DND-41 (cell line): ENCODE measurements at places on chromosomes 1 and 21.

GRCh38 chr21:39384674-39385298 is 35.9 kb upstream of the HMGN1 start:
- no peak for DNase-seq

DNA sequence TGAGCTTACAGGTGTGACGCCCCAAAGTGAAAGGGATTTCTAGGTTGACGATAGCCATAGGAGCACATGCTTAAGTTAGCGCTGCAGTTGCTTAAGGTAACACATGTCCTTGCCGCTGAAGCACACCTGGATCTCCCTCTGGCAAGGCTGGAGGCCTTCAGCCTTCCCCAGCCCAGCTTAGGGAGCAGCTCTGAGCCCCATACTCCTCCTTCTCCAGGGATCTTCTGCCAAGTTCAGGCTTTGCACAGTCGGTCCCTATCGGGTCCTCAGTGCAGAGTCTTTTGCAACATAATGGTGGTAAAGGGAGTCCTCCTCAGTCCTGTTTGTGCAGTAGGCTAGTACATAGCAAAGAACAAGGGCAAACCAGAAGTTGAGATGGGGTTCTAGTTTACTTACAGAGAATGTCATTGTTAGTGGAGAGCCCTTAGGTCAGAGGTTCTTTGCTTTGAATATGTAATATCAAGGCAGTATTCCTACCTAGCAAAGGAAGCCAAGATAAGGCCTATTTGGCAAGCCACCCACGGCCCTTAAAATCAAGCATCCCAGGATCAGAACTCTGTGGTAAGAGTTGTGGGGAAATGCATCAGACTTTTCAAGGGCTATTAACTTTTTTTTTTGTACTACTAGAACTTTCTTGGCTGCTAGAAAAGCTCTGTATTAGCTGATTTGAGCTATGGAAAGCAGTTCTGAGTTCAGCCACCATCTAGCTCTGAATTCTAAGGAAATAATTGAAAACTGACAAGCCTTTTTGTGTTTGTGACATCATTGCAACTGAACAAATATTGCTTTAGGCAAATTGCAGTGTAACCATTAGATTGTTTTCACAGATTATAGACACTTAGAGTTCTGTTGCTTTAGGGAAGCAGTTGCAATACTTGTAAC is 1.4 kb downstream of the EVA1C start:
- DNase-seq: no peak

DNA sequence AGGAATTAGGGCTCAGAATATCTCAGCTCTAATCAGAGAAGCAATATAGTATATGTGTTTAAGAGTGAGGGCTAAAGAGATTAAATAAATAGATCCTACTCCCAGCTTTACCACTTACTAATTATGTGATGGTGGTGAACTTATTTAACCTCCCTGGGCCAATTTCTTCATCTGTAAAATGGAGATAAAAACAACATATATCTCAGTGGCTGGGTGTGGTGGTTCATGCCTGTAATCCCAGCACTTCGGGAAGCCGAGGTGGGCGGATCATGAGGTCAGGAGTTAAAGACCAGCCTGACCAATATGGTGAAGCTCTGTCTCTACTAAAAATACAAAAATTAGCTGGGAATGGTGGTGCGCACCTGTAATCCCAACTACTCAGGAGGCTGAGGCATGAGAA is 135.2 kb downstream of the SLC44A5 start:
- DNase-seq: no peak

GRCh38 chr21:40803101-40803500 is 43.9 kb downstream of the DSCAM start:
- DNase-seq: no peak

DNA sequence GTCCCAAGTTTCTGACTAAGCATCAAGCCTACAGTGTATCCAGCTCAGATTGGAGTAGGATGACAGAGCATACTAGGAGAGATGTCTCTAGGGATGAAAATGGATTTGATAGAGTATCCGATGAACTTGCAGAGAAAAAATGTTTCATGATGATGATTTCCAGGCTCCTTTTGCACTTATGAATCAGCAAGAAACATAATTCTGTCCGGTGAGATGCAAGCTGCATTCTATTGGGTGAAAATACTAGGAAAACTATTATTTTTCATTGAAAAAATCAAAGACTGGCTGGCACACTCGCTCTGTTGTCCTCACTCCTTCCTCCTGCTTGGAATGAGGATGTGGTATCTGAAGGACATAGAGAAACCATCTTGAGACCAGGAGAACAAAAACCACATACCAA is 35.4 kb upstream of the RAB3GAP2 start:
- DNase-seq: no peak

DNA sequence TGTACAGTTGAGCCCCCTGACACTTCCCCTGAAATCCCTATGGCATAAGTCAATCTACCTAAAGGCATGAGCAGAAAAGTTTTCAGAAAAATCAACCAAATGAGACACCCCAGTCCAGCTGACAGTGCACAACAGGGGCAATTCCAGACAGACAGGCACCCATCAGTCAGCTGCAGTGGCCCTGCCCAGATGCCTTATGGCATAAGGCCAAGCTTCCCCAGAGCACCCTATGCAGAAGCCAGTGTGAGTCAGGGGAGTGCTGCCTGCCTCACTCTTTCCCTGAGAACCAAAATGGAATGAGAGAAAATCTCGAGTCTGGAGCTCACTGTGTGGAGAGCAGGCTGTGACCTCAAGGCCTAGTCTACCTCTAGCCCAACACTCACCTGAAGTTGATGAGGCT is 38.1 kb downstream of the MRAP start:
- no peak for DNase-seq

- no peak for DNase-seq
Observed at GRCh38 chr1:17765444-17766411, 10.6 kb downstream of the ACTL8 start.

GRCh38 chr1:167227934-167228378 is 7.3 kb downstream of the POU2F1 start:
- DNase-seq: no peak

DNA sequence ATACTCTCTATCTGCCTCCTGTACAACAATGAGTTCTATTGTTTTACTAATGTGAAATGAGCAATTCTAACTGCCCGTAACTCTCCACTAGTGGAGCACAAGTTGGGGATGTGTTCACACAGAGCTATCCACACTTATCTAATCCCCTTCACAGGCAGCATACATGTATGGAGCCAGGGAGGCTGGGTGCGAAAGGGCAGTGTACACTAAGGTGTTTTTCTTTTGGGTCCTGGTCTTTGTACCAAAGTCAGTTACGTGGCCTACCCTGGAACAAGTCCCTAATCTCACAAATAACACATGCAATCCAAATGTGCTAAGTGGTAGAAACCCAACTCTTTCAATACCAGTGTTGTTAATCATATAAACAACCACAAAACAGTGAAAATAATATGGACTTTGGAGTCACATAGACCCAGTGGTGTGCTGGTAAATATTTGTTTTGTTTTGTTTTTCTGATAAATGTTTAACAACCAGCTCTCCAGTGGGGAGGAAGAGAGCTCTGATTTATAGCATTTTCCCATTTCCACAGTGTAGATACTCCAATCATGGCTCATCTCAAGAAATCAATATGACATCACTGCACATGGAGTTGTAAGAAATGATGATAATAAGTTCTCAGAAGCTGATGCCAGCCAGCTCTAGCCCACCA is 319.9 kb upstream of the DUSP10 start:
- no peak for DNase-seq

DNA sequence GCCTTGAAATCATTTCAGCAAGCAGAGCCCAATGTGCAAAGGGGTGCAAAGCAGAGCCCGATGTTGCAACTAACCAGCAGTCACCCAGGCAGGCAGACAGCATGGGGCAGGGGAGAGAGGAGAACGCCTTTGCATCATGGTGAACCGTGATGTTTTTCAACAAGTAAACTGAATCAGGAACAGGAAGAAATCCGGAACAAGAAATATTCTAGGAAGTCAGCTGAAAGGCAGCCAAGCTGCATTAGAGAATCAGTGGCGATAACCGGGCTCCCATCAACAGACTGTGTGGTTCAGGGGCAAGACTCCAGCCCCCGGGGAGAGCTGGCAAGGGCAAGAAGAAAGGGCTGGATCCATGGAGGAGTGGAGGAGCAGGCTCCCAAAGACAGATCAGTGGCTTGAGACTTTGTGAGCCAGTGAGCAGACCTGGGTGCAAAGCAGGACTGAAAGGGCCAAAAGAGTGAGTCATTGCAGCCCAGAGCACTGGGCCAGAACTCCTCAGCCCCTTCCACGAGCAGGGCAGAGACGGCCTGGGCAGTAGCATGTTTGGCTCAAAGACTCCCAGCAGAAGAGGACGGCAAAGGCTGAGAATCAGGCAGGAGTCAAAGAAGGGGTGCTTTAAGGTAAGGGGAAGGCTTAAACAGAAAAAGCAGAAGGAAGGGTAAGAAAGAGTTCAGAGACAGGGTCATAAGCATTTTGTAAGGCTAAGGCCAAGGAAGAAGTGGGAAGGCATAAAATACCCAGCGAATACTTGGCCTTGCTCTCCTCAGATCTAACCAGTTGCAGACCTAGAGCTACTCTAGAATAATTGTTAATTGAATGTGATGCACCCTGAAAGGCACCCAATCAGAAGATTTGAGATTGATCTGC is 155.0 kb downstream of the SETD4 start:
- no peak for DNase-seq

- peak; percentile 30 for DNase-seq
Observed at GRCh38 chr1:71587961-71588360, 507.1 kb upstream of the ZRANB2 start.

DNA sequence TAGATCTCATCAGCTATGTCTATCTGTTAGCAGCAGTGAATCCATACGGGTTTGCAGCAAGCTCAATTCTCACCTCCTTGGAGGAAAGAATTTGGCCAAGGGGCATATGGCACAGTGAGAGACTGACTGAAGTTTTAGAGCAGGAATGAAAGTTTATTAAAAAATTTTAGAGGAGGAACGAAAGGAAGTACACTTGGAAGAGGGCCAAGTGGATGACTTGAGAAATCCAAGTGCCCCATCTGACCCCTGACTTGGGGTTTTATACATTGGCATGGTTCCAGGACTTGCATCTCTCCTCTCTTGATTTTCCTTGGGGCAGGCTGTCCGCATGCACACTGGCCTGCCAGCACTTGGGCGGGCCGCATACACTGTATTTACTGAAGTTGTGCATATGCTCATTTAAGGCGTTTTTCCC is 9.2 kb upstream of the OSBPL9 start:
- DNase-seq: no peak

- no peak for DNase-seq
Observed at GRCh38 chr1:30292451-30292850, 430.9 kb downstream of the MATN1 start.

GRCh38 chr1:36397083-36397377 is 678 bp downstream of the LSM10 start:
- DNase-seq: no peak

DNA sequence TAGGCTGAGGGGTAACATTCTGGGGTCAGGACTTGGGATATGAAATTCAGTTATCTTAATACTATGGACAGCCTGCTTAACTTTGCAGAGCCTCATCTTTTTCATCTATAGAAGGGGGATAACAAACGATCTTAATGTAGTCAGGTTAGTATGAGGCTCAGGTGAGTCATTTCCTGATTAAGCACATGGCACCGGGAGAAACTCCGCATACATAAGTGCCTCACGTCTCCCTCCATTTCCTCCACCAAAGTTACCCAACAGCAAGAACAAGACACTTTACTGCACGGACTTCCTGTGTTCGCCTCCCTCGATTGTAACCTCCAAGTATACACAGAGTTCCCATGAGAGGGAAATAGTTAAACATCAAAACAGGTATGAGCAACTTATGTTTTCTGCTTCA is 112.7 kb upstream of the COA6 start:
- DNase-seq: no peak

- no peak for DNase-seq
Observed at GRCh38 chr1:235375919-235376605, 8.8 kb downstream of the TBCE start.

DNA sequence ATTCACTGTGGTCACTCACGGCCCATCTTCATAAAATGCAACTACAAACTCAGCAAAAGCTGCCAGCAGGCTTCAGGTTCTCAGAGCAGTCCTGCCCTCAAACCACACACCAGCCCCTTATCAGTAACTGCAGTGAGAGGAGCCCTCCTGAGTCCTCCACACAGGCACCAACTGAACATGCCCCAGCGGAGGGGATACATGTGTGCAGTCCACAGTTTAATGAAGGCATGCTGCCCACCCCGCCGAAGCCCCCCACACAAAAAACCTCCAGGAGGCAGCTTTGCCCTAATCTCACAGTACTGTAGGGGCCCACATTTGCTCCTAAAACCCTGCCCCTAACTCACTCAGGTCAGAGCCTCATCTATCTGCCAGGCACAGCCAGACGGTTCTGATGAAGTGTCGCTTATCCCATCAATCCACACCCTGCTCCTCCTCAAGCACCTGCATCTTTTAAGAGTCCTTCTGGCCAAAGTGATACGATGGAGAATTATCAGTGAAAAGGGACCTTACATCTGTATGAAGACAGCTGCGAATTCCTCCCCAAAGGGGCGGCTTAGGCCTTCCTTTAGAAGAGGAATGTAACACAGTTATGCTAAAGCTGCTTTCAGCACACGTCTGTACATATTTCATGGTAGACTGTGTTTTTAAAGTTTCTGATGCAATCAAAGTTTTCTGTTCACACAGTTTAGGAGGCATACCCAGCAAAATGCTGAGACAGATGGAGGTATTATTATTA is 3.5 kb downstream of the ABCB10 start:
- DNase-seq: peak; percentile 16

DNA sequence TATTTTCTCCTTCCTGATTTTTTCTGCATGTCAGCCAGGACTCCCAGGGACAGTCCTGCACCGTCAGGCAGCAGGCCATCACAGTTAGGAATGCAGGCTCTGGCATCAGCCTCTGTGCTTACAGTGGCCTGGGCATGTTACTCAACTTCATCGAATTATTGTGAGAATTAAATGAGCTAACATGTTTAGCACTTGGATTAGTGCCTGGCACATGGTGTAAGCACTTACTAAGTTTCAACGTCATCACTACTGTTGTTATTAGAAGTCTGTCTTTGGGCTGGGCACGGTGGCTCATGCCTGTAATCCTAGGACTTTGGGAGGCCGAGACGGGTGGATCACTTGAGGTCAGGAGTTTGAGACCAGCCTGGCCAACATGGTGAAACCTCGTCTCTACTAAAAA is 45.1 kb downstream of the SCCPDH start:
- no peak for DNase-seq

- DNase-seq: peak; percentile 82
Observed at GRCh38 chr1:172699111-172699510, 40.2 kb downstream of the FASLG start.

GRCh38 chr1:40299366-40300248 is 17.5 kb downstream of the COL9A2 start:
- no peak for DNase-seq

DNA sequence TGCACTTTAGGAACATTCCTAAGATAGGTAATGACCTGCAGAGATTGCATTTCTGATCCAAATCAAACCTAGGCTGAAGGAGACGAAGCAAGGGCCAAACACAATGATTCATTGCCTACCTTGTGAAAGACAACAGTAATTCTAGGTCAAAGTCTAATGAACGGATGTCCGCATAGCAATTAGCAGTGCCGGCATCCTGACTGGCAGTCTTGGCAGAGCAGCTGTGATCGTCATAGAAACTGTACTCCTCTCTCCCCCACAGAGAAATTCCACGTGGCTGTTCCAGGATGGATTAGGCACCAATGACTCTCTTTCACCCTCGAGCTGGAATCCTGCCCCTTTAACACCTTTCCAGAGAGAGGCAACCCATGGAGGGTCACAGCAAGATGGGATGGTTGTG is 28.9 kb upstream of the VAV3 start:
- no peak for DNase-seq

- no peak for DNase-seq
Observed at GRCh38 chr1:7962014-7962335, 464 bp downstream of the PARK7 start.
